Tibial nerve (tissue), 4 donors: ENCODE measurements at places on chromosomes 7 and 10. TPM values are rescaled to one million over a fixed set of nuclear protein-coding genes. Genes with fewer than 3 reads are reported as not detected.

DNA sequence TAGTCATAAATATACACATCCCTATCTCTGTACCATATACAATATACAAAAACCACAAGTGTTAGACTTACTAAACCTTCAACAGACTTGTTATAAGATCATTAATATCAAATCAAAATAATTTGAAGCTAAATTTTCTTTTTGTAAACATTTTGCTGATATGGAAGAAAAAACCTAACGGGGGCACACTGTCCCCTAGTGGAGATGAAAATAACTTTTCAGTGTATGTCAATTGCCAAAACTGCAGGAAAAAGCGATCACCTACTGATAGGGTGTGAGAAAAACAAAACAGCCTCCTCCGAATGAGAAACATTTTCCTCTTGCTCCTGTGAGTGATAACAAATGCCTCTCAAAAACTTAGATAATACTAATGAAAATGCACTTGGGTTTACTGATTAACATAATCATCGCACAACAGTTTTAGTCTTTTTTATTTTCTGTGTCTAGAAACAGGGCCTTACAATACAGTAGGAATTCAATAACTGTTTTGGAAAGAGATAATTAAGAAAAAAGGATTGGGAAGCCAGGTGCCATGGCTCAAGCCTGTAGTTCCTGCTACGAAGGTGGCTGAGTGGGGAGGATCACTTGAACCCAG lies 322.7 kb downstream of the CRPPA start:
- no peak for DNase-seq

COL28A1 gene
- total RNA-seq: 116 TPM

DNA sequence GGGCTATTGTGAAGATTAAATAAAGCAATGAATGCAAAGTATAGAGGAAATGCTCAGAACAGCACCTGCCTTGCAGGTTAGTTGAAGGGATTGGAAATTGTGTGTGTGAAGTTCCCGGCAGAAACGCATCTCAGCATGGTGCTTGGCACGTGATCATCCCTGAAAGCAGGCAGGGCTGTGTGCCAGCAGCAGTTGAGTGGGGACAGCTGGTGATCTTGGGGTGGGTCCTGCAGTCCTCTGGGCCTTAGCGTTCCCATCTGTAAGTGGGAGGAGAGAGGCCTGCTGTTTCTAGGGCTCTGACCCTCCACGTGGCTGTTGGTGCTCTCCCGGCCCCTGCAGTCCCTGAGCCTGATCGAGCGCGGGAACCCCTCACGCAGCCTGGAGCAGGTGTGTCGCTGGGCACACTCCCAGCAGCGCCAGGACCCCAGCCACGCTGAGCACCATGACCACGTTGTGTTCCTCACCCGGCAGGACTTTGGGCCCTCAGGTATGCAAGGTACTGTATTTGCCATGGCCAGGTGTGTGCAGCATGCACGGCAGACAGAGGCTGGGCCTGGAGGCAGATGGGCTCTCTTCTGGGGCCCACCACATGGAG lies 55.3 kb downstream of the TBATA start:
- DNase-seq: no peak

HOXA2 gene
- 5.0 TPM for total RNA-seq

NCOA4 gene
- 135 TPM for total RNA-seq

DGKB gene
- 0.78 TPM for total RNA-seq

DNA sequence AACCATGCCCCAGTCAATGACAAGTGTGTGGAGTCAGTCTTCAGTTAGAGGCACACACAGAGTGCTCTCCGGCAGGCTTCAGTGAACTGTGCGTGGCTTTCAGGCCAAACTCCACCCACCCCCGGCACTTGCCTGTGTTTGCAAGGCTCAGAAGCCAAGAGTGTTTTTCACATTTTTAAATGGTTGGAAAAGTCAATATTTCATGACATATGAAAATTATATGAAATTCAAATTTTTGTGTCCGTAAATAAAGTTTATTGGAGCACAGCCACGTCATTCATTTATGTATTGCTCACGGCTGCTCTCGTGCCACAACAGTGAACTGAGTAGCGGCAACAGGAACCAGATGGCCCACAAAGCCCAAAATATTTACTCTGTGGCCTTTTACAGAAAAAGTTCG lies 104.7 kb downstream of the SFMBT2 start:
- no peak for DNase-seq

DNA sequence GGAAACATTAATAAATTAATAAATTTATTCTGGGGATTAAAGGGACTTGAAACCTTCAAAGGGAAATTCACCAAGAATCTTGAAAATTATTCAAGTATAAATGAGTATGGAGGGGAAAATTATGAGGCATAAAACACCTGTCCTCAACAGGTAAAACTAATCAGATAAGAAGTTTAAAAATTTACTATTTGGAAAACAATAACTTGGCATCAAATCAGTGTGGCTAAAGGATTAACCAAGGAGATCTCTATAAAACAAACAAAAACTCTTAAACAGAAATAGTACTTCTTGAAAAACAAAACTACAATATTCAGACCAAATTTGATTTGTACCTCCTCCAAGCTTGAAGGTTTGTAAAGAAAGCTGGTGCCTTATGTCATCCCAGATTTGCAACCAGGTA lies 66.4 kb upstream of the ZNF804B start:
- DNase-seq: no peak

MALRD1 gene
- 1.3 TPM for total RNA-seq
